ENCODE measurements at places on chromosomes 12 and 14.

- DNase-seq: no peak
Observed at GRCh38 chr14:100892496-100893227, 10.9 kb downstream of the RTL1 start.

DNA sequence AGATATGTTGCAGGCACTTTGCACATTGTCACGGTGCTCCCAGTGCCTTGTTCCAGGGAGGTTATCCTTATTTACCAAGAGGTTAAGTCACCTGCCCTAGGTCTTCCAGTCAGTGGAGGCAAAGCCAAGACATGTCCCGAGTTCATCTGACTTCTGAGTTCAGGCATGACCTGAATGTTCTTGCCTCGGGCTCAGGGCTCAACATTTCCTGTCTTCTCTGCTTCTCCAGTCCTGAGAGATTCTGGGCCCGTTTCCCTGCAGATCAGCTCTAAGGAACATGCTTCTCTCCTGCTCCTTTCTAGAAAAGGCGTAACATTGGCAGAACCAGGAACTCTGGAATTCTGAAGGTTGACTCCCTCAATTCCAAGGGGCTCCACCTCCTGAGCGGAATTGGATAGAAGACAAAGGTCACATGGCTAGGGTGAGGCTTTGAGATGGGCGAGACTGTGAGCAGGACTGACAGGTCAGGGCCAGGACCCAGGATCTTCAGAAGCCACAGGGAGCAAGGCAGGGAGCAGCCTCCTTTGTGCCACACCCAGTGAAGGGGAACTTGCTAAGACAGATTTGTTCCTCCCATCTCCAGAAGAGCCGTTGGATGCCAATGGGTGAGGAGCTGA is 19.9 kb downstream of the BDKRB2 start:
- no peak for DNase-seq

DNA sequence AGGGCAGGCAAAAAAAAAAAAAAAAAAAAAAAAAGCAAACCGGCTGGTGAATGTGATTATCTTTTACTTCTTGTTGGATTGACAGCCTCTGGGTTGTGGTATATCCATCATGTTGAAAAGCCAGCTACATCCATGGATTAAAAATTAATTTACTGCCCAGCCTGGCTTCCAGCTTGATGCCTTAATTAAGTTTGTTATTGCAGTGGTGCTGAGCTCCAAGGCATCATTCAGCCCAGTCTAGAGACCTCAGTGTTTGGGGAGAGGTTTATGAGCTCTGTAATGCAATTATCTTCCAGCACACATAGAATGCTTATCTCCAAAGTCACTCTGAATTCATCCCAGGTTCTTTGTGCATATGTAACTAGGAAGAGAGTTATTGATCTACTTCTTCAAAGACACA is 114.8 kb downstream of the RIMBP2 start:
- DNase-seq: no peak

DNA sequence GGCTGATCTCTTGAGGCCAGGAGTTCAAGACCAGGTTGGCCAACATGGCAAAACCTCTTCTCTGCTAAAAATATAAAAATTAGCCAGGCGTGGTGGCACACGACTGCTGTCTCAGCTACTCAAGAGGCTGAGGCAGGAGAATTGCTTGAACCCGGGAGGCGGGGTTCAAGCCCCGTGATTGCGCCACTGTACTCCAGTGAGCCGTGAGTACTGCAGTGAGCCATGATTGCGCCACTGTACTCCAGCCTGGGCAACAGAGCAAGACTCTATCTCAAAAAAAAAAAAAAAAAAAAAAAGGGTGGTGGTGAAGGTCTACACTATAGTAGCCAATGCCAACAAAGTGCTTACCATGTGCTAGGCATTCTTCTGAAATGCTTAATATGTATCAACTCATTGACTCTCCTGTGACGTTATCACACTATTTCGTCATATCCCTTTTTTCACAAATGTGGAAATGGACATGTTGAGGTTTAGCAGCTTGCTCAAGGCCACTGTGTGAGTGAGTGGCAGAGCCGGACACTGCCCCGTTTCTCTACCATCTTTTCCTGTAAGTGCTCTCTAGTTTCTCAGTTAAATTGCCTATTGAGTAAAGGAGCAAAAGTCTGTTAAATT is 59.6 kb downstream of the GNS start:
- DNase-seq: no peak

- DNase-seq: no peak
Observed at GRCh38 chr14:80491131-80491530, 279.8 kb upstream of the DIO2 start.

- DNase-seq: no peak
Observed at GRCh38 chr12:93127107-93127560, 198.0 kb upstream of the EEA1 start.
